Activated naive CD8-positive, alpha-beta T cell treated with anti-CD3 and anti-CD28 coated beads for 36 hours (primary cell): ENCODE measurements at places on chromosomes 3 and 15. TPM values are rescaled to one million over a fixed set of nuclear protein-coding genes. Genes with fewer than 3 reads are reported as not detected.

DNA sequence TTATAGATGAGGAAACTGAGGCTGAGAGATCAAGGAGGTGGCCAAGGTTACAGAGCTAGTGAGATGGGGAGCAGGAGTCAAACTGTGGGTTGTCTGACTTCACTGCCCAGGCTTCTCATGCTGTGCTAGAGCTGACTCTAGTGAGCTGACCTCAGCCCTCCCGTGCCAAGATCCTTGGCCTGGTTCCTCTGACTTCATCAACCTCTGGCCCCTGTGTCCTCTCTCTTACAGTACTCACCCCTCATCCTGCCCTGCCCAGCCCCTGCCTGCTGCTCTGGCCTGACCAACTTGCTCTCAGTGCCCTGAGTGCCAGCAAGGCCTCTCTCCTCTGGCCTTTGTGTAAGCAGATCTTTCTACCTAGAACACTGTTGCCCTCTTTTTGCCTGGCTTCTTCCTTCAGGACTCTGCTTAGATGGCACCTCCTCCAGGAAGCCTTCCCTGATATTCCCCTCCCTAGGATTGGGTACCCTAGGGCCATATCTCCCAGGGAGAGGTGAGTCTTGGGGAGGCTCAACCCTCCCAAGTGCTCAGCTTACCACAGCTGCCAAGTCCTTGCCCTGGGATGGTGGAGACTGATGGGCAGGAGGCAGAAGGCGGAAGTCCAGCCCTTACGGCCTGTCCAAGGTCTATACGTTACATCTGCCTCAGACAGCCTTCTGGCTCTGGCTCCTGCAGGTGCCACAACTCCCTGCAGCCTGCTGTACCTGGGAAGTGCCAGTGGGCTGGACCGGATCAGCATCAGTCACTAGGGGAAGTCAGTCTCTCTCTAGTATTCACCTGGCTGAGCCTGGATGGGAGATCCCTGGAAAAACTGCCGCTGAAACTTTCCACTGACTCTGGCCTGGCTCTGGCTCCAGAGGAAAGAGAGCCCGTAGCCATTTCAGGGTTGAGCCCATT is 36.3 kb upstream of the FAM107A start:
- no peak for DNase-seq

C3orf49 gene
- not detected for total RNA-seq

- no peak for DNase-seq
Observed at GRCh38 chr3:130576375-130577266, 59.6 kb downstream of the COL6A6 start.

GRCh38 chr15:40407330-40407990 is 1.9 kb downstream of the IVD start:
- no peak for DNase-seq

COPS2 gene
- 109 TPM for total RNA-seq

DNA sequence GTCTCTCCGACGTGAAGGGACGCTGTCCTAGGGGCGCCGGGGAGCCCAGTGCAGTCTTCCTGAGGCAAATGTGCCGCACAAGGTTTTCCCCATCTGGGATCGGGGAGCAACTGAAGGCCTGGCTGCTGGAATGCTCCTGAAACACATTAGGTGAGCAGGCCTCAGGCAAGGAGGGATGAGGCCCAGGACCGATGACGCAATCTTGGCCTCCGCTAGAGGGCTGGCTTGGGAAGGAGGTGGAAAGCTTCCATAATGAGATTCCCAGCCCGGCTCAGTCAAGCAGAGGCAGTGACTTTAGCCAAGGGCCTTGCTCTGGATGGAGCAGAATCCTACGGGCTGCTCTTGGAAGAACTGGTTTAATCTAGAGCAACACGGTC is 50.8 kb downstream of the CPN2 start:
- no peak for DNase-seq

PTPRG gene
- 0.06 TPM for total RNA-seq

- DNase-seq = no peak
Observed at GRCh38 chr15:54843006-54843405, 353.7 kb downstream of the RSL24D1 start.

TBC1D2B gene
- 39.4 TPM for total RNA-seq

EPB42 gene
- total RNA-seq = not detected

ADPRH gene
- total RNA-seq = 6.0 TPM

ACVR2B gene
- 5.1 TPM for total RNA-seq
